ENCODE measurements at places on chromosomes 16 and 17.

GRCh38 chr17:56488800-56489199 lies 104.7 kb upstream of the NOG start:
- DNase-seq, result no peak

DNA sequence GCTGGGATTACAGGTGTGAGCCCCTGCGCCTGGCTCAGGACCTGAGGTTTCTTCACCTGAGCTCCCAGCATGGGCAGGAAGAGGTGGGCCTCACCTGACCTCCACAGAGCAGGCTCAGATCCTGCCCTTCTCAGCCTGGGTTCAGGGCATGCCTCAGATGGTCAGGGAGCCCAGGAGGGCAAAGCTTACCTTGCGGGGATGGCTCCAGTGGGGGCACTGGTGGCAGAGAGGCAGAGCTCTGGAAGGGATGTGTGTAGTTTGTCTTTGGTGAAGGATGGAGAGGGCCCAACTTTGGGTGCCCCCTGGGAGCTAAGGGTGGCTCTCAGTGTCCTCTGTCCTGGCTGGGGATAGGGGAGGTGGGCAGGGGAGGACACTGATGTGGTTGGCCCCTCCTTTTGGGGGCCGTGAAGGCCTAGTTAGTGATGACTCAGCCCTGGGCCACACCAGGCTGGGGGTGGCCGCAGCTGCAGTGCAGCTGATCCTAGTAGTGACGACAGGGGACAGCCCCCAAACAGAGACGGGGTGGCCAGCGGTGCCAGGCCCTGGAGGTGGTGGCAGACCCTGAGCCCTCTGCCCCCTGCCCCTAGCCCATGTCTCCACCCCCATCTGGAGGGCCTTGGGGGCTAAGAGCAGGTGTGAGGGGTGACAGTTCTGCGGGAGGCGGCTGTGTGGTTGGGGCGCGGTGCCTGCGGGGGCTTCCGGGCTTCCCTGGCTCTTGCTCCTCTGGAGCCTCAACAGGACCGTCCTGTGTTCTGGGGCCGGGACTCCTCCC lies 5.8 kb downstream of the NHERF2 start:
- DNase-seq, result no peak

- DNase-seq, result no peak
Observed at GRCh38 chr17:51159604-51160003, 6.2 kb downstream of the NME1 start.

DNA sequence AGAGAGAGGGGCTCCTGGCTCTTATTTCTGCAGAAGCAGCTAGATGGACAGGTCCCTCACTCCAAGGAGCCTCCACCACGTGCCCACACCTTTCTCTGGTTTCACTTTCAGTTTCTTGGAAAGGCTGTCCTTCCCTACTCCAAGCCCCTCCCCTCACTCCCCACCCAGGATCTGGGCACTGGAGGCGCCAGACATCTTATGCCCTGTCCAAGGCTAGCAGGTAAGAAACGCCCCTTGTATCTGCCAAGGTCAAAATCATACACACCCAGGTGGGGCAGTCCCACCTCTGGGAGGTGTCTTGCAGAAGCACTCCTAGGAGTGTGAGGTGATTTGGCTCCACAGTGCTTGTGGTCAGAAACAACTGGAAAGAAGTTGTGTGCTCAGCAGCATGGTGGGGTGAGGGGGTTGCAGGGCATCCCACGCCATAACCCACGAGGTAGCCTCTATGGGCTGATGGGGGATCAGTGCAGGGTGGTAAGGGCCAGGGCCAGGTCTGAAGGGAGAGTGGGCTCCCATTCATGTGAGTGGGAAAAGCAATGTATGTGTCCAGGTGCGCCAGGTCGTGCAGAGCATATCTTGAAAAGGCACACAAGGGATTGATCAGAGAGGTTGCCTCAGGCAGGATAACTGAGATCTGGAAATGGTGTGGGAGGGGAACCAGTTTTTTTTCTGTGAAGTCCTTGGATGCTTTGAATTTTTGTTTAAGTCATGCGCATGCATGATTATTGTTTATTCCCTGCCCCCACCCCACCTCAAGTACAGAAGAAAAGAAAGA lies 31.8 kb upstream of the PRM1 start:
- no peak for DNase-seq

DNA sequence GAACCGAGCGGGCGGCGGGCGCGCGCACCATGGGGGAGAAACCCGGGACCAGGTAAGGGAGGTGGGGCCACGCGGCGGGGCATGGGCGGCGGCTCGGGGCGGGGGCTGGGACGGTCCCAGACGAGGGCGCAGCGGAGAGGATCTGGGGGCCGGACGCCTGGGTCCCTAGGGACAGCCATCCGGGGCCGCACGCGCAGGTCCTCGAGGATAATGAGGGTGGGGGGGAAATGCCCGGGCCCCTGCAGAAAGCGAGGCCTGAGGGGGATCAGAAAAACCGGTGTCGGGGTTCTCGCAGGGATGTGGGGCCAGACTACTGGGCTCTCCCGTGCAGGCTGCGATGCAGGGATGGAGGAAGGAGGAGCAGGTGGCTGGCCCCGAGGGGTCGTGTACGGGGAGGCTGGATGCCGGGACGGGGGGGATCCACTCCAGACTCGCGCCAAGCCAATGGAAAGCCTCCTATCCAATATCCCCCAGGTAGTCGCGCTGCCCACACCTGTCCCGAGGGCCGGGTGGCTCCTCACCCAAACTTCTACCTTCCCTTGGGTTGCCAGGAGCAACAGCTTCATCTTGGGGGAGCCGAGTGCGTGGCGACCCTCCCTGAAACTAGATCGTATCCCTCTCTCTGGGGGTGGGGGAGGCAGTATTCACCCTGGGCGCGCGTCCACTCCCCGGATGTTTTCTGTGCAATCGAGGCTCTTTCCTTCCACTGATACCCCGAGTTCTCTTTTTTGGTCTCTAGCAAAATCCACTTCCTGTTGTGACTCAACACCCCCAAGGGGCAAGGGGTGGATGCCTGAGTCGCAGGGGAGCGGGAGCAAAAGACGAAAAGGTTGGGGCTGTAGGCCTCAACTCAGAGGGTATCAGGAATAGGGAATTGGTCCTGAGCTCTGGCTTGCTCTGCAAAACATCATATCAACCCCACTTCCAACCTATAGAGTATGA lies 532 bp downstream of the ARRB2 start:
- no peak for DNase-seq

All from epithelial cell of prostate (primary cell).